H9 (cell line): ENCODE measurements at places on chromosomes 2 and 18.

DNA sequence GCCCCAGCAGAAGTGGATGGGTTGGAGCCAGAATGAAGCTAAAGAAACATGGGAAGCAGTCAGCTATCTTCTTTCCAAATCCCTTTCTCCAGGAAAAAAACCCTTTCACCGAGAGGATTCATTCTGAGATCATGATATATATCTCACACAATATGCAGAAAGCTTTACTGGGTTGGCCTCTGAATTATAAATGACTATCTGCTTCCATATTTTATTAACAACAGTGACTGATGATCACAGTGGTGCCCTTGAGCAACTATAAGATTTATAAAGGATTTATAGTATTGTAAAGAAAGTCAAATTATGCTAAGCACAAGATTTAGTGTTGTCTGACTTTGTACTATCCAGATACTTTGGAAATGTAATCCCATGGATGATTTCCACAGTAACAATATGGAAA, 180.3 kb downstream of the KCNE4 start:
- H3K27ac ChIP-seq, result no peak overlapping the region
- no peaks in the 10 kb centered on the region for H3K27me3 ChIP-seq
- no peaks in the 10 kb centered on the region for H3K4me1 ChIP-seq
- DNase-seq, result no peak
- no peaks in the 10 kb centered on the region for H3K36me3 ChIP-seq

GRCh38 chr2:134724341-134724740, 5.5 kb upstream of the TMEM163 start:
- H3K4me3 ChIP-seq, result no peak overlapping the region
- peaks cover 2% of the 10 kb centered on the region; the same call in 2 of the 3 replicates for H3K36me3 ChIP-seq
- no peak for DNase-seq
- peaks cover 14% of the 10 kb centered on the region for H3K27me3 ChIP-seq

DNA sequence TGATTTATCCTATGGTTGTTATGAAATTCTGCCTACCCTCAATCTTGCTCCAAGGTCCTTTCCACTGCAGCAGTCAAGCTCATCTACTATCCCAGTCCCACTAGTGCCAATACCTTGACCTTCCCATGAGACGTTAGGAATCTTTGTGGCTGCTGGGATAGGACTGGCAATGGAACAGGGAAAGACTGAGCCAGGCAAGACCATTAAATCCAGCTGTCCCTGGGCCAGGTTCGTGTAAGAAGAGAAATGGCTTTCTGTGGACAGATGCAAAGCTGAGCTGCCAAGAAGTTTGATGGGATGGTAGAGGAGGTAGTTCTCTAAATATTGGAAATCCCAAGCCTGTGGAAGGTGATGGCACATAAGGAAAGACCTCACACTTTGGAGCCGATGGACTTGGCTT, 50.1 kb upstream of the TMEM17 start:
- H3K4me3 ChIP-seq, result no peak overlapping the region
- no peaks in the 10 kb centered on the region for H3K4me1 ChIP-seq
- DNase-seq, result no peak
- no peaks in the 10 kb centered on the region for H3K27me3 ChIP-seq
- H3K36me3 ChIP-seq, result no peaks in the 10 kb centered on the region
- no peak overlapping the region for H3K27ac ChIP-seq

GRCh38 chr2:230781130-230781797, 68.6 kb downstream of the CAB39 start:
- H3K27ac ChIP-seq, result no peak overlapping the region
- no peak overlapping the region for H3K4me3 ChIP-seq
- H3K27me3 ChIP-seq, result no peaks in the 10 kb centered on the region
- DNase-seq, result no peak
- peaks cover 34% of the 10 kb centered on the region for H3K36me3 ChIP-seq

GRCh38 chr2:207341804-207342203, 176.1 kb upstream of the KLF7 start:
- no peak for DNase-seq
- no peaks in the 10 kb centered on the region for H3K27me3 ChIP-seq
- peaks cover 11% of the 10 kb centered on the region; the same call in 1 of the 2 replicates for H3K4me1 ChIP-seq
- no peak overlapping the region for H3K4me3 ChIP-seq
- no peak overlapping the region for H3K27ac ChIP-seq
- H3K36me3 ChIP-seq, result peaks cover 8% of the 10 kb centered on the region

- DNase-seq, result no peak
- no peaks in the 10 kb centered on the region for H3K4me1 ChIP-seq
- H3K27ac ChIP-seq, result no peak overlapping the region
- no peaks in the 10 kb centered on the region for H3K27me3 ChIP-seq
- H3K36me3 ChIP-seq, result no peaks in the 10 kb centered on the region
Measured at GRCh38 chr2:10283106-10284062, 19.3 kb upstream of the HPCAL1 start.

GRCh38 chr2:108870069-108870644, 83.6 kb downstream of the CCDC138 start:
- DNase-seq, result no peak
- no peaks in the 10 kb centered on the region for H3K4me1 ChIP-seq
- no peak overlapping the region for H3K27ac ChIP-seq
- no peak overlapping the region for H3K4me3 ChIP-seq
- H3K27me3 ChIP-seq, result no peaks in the 10 kb centered on the region

DNA sequence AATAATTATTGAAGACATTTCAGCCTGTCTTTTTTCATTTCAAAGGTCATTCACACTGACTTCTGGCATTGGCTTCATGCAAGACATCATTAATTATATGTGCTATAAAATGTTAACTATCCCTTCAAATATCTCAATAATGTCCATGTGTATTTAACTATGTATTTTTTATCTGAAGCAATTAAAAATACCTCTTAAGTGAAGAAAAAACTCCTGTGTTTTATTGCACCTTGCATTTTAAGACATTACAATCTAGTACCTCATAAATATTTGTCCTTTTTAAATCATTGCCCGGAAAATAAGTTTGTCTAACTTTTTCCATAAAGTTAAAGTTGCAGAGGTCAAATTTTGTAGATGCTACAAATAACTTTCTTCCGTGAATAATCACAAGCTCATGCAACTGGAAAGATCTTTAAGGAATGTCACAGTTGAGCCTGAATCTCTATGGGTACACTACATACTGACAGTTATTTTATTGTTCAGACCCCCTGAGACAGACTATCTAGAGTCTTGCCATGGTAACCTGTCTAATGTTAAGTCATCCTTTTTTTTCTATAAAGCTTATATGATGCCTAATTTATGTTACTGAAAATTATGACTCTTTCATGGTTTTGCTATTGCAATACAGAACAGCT, 38.4 kb upstream of the COBLL1 start:
- H3K36me3 ChIP-seq, result no peaks in the 10 kb centered on the region
- H3K27ac ChIP-seq, result no peak overlapping the region
- H3K4me1 ChIP-seq, result no peaks in the 10 kb centered on the region

- DNase-seq, result peak; percentile 74
- peak overlapping the region; percentile 28 for H3K4me3 ChIP-seq
- no peaks in the 10 kb centered on the region for H3K36me3 ChIP-seq
- no peaks in the 10 kb centered on the region for H3K27me3 ChIP-seq
- no peaks in the 10 kb centered on the region for H3K4me1 ChIP-seq
Measured at GRCh38 chr2:238554468-238555315, 128.0 kb downstream of the ASB1 start.

GRCh38 chr2:224253464-224253863, 148.4 kb downstream of the FAM124B start:
- H3K36me3 ChIP-seq, result no peaks in the 10 kb centered on the region
- no peaks in the 10 kb centered on the region for H3K27me3 ChIP-seq
- H3K4me1 ChIP-seq, result no peaks in the 10 kb centered on the region

DNA sequence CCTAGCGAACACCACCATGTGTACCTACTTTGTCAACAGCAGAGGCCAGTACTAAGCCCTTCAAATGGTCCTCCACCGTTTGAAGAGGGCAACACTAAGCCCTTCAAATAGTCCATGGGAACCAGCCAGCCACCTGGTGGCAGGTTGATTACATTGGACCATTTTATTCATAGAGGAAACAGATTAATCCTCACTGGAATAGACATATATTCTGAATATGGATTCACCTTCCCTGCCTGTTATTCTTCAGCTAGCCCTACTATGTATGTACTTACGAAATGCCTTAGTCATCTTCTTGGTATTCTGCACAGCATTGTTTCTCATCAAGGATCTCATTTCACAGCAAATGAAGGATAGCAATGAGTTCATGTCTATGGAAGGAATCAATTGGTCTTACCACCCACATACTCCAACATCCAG, 10.0 kb upstream of the ZNF396 start:
- no peaks in the 10 kb centered on the region for H3K4me1 ChIP-seq
- peaks cover 3% of the 10 kb centered on the region; the same call in 1 of the 2 replicates for H3K36me3 ChIP-seq
- no peaks in the 10 kb centered on the region for H3K27me3 ChIP-seq
- peak; percentile 38 for DNase-seq
- H3K4me3 ChIP-seq, result no peak overlapping the region

GRCh38 chr2:122105171-122105876, 349.9 kb downstream of the TSN start:
- no peaks in the 10 kb centered on the region; the same call in 1 of the 2 replicates for H3K27me3 ChIP-seq
- DNase-seq, result no peak
- H3K4me3 ChIP-seq, result no peak overlapping the region
- no peak overlapping the region for H3K27ac ChIP-seq
- peaks cover 6% of the 10 kb centered on the region for H3K36me3 ChIP-seq
- H3K4me1 ChIP-seq, result no peaks in the 10 kb centered on the region

DNA sequence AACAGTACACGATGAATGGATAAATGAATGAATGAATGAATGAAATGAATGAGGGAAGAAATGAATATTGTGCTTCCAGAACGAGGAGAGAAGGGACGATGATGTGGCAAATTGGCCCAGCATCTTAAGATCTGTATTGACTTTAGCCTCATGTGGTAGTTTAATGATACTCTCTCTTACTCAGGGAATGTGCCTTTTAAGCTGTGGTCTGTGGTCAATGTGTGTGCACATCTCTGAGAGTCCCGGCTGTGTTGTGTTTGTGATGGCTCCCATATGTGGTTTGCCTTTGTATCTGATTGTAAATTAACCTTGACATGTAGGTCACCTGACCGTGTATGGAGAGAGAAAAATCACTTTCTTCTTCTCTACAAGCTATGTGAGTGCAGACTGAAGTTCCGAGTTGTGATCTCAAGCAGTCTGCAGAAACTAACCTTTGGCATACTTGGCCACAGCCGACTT, 91.2 kb downstream of the NEDD4L start:
- no peaks in the 10 kb centered on the region for H3K27me3 ChIP-seq
- DNase-seq, result no peak
- peaks cover 16% of the 10 kb centered on the region for H3K4me1 ChIP-seq
- H3K36me3 ChIP-seq, result no peaks in the 10 kb centered on the region
- H3K4me3 ChIP-seq, result no peak overlapping the region

GRCh38 chr18:25279133-25279532, 72.8 kb downstream of the ZNF521 start:
- H3K27ac ChIP-seq, result no peak overlapping the region
- peaks cover 7% of the 10 kb centered on the region; the same call in 1 of the 2 replicates for H3K4me1 ChIP-seq
- no peaks in the 10 kb centered on the region for H3K27me3 ChIP-seq
- H3K4me3 ChIP-seq, result no peak overlapping the region

- H3K4me1 ChIP-seq, result no peaks in the 10 kb centered on the region
- no peaks in the 10 kb centered on the region for H3K27me3 ChIP-seq
- DNase-seq, result peak; percentile 20
- H3K4me3 ChIP-seq, result no peak overlapping the region; the same call in 2 of the 3 replicates
Measured at GRCh38 chr18:79585395-79586370, 93.9 kb upstream of the CTDP1 start.
